Fibroblast of skin of left biceps (primary cell): ENCODE measurements at places on chromosomes 7 and 10.

DNA sequence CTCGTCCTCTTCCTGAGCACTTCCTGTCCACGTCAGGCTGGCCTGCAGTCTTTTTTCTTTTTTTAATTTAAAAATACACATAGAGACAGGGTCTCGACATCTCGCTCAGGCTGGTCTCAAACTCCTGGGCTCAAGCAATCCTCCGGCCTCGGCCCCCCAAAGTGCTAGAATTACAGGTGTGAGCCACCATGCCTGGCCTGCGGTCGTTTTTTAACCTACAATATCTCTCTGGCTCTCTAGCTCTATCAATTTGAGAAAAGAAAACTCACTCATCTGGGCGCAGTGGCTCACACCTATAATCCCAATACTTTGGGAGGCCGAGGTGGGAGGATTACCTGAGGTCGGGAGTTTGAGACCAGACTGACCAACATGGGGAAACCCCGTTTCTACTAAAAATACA is 4.0 kb upstream of the OAT start:
- no peak for DNase-seq

DNA sequence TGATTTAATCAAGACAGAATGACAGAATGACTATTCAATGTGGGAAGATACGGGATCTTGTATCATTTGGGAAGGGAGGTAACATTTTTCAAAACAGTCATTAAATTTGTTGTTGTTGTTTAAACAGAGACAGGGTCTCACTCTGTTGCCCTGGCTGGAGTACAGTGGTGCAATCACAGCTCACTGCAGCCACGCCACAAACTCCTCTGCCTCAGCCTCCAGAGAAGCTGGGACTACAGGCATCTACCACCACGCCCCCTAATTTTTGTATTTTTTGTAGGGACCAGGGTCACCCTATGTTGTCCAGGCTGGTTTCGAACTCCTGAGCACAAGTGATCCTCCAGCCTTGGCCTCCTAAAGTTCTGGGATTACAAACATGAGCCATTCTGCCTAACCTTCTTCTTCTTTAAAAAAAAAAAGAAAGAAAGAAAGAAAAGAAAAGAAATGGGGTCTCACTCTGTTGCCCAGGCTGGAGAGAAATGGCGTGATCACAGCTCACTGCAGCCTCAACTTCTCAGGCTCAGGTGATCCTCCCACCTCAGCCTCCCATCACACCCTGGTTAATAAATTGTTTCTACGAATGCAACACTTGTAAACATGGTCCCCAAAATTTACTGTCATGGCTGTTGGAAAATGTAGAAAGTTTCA is 24.3 kb downstream of the YWHAG start:
- DNase-seq = no peak

GRCh38 chr7:137345799-137346449 is 2.4 kb upstream of the PTN start:
- no peak for DNase-seq

DNA sequence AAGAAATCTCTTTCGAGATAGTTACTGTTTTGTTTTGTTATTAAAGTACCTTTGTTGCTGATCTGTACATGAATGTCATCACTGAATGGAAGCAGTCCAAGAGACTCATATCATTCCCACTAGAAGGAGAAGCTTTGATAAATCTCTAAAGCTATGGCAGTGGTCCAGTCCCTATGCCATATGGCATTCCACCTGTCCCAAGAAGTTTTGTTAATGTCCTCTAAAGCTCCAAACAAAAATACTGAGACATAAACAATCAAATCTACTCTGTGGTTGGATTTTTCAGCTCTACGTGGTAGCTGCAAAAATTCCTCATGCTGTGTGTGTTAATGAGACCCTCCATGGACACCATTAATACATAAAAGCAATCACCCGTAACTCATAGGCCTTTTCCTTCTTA is 94.1 kb downstream of the LRRN3 start:
- DNase-seq = no peak

DNA sequence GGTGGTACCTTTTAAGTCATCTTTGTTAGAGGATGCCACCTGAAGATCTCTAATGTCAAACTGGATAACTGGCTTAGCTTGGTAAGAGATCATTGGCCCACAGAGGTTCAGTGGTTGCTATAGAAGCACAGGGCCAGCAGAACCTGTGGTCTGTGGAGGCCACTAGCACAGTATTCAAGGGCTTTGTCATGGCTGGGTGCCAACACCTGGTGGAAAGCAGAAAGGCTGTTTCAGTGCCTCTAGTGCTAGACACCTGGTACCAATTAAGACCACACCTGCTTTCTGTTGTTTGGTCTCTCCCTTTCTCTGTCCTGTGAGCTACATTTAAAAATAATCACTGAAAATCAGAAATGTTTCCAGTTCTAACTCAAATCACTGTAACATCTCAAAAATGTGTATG is 10.0 kb upstream of the PCGF5 start:
- no peak for DNase-seq

DNA sequence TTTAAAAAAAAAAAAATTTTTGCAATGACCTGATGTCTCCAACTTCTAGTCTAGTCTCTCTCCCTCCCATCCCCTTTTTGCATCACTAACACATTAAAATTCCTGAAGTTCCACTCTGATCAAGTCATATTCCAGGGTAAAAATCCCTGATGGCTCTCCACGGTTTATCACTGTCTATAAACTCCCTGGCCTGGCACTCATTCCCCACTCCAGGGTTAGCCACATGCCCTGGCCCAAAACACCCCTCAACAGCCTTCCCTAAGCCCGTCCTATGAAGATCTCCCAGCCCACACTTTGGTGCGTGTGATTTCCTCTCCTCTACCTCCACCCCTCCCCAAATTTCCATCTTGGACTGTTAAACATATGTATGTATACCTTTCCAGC is 125.4 kb downstream of the JAZF1 start:
- no peak for DNase-seq

DNA sequence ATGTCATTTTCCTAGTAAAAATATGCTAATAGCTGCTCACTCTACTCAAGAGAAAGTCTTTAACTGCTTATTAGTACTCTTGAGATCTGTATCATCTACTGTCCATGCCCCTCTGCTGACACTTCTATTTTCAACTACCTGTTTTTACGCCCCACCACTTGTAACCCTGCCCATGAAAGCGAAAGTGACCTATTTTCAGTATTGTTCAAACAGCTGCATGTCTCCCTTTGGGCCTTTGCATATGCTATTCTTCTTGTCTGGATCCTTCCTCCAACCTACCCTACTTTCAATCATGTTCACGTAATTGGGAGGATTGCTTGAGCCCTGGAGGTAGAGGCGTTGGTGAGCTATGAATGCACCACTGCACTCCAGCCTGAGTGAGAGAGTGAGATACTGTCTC is 1481.3 kb downstream of the GATA3 start:
- DNase-seq = no peak

DNA sequence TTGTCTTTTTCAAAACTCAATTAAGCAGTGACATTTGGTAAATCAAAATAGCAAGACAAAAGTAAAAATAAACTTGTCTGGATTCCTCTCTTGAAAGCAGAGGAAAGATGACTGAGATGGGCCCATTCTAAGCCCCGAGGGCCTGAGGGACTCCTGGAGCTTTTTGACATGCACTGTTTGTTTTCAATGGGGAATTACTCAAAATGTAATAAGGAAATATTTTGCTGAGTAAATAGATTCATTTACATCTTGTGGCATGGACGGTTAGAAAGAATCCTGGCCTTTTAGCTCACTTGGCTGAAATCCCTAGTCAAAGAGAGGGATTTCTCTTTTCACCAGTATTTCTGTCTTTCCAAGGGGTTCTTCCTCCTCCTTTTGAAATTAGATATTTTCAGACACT is 108.0 kb downstream of the MKX start:
- DNase-seq = no peak

GRCh38 chr7:18727115-18727870 is 231.7 kb downstream of the HDAC9 start:
- no peak for DNase-seq
